ENCODE measurements at places on chromosomes 11 and 22. TPM values are rescaled to one million over a fixed set of nuclear protein-coding genes. Genes with fewer than 3 reads are reported as not detected.
A peak's percentile ranks its signal among the peaks of the same experiment; 100 is the strongest.

Gene CSTPP1
- total RNA-seq = 29.6 TPM

Gene SLC22A9
- not detected for total RNA-seq

Gene KCNK4
- 0.52 TPM for total RNA-seq

Gene KDM4F
- total RNA-seq = not detected

Gene NXPE2
- 0.11 TPM for total RNA-seq

Gene CFAP300
- 0.65 TPM for total RNA-seq

Gene TTLL1
- 10.7 TPM for total RNA-seq

Gene CYP2D6
- 0.82 TPM for total RNA-seq

Gene SAA1
- total RNA-seq = 0.43 TPM

Gene MS4A1
- not detected for total RNA-seq

Gene MISFA
- total RNA-seq = 2.7 TPM

Gene TRIM51
- not detected for total RNA-seq

Gene APOBEC3A
- total RNA-seq = not detected

Gene NEFH
- total RNA-seq = 3.1 TPM

Gene CLDN5
- total RNA-seq = not detected

Gene NRIP3
- total RNA-seq = 11.6 TPM

Gene OR6T1
- not detected for total RNA-seq

- no peak for DNase-seq
These were observed 13.9 kb upstream of the BSX start for GRCh38 chr11:122995526-122995925.

- no peak for DNase-seq
These were observed 117.3 kb upstream of the GRK3 start for GRCh38 chr22:25447067-25447685.

DNA sequence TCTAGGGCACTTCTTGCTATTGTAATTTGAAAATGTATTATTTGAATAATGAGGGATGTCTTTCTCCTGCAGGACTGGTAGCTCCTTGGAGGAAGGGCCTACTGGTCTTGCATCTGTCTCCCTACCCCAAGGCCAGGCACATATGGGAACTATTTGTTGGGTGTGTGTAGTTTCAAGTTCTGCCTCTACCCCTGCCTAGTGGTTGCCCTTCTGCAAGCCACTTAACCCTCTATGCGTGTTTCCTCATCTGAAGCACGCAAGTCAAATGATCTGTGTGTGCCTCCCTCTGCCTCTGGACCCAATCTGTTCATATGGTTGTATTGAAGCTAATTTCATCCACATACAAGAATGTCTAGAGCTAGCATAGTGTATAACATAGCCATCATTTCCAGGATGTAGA, 67.0 kb downstream of the WNT11 start:
- DNase-seq = no peak

- peak; percentile 62 for DNase-seq
These were observed 1.6 kb downstream of the CD59 start for GRCh38 chr11:33734441-33735270.

- no peak for DNase-seq
These were observed 19.7 kb upstream of the CDC42EP2 start for GRCh38 chr11:65295001-65295400.

GRCh38 chr11:77250881-77251640, 50.4 kb downstream of the GDPD4 start:
- peak; percentile 66 for DNase-seq

GRCh38 chr11:106378513-106379179, 301.2 kb downstream of the AASDHPPT start:
- no peak for DNase-seq

- DNase-seq = no peak
These were observed 37.1 kb upstream of the CHST1 start for GRCh38 chr11:45702511-45702910.

DNA sequence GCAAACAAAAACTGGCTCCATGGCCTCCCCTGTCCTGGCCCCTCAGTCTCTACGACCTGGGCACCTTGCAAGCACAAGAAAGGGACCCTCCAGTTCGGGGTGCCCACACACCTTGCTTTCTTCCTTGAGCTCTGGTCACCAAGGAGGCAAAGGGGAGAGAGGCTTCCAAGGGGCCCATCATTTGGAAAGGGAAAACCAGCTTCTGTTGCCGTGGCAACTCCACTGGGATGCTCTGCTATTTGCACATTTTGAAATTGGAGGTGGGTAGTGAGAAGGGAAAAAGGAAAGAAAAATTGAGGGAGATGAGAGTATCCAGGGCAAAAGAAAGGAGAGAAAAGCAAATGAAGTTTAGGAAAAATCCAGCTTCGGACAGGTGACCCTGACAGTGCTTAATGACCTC, 388.4 kb downstream of the SHANK2 start:
- no peak for DNase-seq

- DNase-seq = no peak
These were observed 18.1 kb downstream of the TMPRSS13 start for GRCh38 chr11:117910941-117911655.

DNA sequence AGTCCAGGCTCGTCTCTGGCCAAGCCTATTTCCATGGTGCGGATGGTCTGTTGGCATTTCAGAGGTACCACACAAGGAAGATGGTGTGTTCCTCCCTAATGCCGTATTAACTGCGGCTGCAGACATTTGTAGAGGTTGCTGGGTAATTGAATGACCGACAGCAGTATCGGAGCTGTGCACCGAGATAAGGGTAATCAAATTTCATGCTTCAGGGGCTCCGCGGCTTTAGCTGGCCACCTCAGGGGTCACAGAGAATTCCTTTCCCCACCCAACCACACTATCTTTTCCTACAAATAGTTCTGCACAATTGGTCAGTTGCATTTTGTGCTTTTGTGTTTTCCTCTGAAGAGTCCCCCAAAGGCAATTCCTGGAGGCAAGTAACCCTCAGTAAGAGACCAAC, 297.4 kb downstream of the OPCML start:
- DNase-seq = no peak

DNA sequence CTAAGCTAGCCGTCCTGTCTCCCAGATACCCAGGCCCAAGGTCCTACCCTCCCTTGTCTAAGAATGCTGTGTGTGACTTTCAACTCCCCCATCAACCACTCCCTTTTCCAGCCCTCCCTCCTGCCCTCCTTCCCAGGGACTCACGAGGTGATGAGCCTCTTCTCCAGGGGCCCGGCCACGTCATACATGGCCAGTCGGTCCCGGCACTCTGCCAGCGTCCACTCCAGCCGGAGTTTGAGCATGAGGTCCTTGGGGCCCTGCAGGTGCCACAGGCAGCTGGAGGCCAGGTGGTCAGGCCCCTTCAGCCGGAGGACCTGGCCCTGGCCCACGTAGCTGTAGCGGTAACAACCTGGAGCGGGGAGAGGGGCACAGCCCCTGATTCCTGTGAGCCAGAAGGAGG, 20.1 kb downstream of the TMPRSS6 start:
- no peak for DNase-seq

DNA sequence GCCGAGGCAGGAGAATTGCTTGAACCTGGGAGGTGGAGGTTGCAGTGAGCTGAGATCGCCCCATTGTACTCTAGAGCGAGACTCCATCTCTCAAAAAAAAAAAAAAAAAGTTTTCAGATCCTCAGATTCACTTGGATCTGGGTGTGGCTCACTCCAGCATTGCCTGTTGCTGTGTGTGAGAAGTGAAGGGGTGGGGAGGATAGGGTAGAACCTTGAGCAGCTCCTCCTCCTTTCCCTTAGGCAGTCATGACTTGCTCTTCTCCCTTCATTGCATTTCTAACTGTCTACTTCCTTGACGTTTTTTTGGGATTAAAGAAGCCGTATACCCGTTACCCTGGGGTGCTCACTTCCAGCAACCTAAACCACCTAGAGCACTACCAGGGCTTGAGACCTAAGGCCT, 63.1 kb upstream of the YWHAH start:
- no peak for DNase-seq

GRCh38 chr11:118117790-118118601, 31.2 kb upstream of the SMIM35 start:
- DNase-seq = no peak

GRCh38 chr11:2587976-2588748, 111.6 kb downstream of the KCNQ1OT1 start:
- DNase-seq = no peak

GRCh38 chr11:86292912-86293616, 9.0 kb upstream of the HIKESHI start:
- DNase-seq = no peak

GRCh38 chr22:19892925-19893324, 38.3 kb upstream of the GNB1L start:
- no peak for DNase-seq

DNA sequence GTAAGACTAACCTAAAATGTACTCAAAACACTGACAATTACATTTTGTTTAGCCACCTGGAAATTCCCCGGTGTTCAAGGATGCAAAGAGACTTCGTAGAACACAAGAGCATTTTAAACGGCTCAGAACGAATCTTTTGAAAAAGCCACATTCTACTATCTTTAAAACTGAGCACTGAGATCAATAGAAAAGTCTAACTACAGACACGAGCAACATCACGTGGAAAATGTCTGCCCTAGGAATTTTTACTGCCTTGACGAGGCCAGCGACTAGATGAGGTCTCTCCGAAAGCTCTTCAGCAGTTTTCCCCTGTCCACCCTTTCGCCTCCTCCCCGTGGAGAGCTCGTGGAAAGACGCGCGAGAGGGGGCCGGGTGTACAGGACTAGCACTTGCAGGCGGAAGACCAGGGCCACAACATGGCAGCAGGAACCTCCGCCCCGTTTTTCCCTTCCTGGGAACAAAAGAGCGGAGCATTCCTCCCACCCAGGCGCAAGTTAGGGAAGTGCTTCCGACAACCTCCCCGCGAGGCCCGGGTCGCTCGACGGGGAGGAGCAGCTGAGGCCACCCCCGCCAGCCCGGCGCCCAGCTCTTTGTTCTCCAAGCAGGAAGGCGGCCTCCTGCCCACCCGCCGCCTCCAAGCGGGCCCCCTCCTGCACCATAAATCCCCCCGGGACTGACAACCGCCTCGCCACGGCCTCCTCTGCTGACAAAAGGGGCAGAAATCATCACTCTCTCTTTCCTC, 1.1 kb downstream of the EIF4G2 start:
- peak; percentile 18 for DNase-seq

DNA sequence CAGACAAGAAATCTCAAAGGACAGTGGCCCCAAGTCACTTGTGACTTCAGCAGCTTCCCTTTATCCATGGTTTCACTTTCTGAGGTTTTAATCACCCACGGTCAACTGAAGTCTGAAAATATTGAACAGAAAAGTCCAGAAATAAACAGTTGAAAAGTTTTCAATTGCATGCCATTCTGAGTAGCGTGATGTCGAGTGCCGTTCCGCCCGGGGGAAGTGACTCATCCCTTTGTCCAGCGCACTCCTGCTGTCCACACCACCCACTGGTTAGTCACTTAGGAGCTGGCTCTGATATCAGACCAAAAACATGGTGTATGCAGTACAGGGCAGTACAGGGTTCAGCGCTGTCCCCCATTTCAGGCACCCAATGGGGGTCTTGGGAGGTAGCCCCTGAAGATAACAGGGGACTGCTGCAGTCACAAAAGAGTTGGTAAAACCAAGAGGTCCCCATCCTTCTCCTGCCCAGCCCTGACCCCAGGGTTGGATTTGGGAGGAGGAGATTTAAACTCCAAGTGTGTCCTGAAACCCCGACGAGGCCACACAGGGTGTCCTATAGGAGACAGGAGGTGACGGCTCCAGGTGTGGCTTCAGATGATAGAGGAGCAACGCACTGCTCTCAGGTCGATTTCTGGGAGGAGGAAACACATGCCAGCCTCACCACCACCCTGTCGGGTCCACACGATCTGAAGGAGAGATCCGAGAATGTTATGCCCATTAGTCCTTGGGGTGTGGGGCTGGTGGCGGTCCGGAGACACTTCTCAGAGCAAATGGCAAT, 390.1 kb downstream of the CTTN start:
- DNase-seq = peak; percentile 88

GRCh38 chr11:45885274-45885920, at the start of gene MAPK8IP1:
Gene MAPK8IP1 (plus strand): TSS chr11:45885651. CDS start chr11:45885821, 170 bp downstream.
- no peak for DNase-seq

- DNase-seq = no peak
These were observed 6.1 kb upstream of the FEZ1 start for GRCh38 chr11:125502198-125502597.

- DNase-seq = no peak
These were observed 42.1 kb upstream of the MYEOV start for GRCh38 chr11:69251639-69252489.

DNA sequence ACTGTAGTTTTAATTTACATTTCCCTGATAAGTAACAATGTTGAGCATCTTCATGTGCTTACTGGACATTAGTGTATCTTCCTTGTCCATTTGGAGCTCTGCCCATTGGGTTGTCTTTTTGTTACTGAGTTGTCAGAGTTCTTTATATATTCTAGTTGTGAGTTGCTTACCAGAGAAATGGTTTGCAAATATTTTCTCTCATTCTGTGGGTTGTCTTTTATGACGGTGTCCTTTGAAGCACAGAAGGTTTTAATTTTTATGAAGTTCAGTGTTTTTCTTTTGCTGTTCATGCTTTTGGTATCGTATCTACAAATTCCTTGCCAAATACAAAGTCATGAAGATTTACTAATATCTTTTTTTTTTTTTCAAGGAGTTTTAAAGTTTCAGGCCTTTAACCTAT, 42.4 kb downstream of the ZBTB44 start:
- DNase-seq = no peak

Data from astrocyte (in vitro differentiated cells and primary cell).